ENCODE measurements at places on chromosomes 12 and 14. TPM values are rescaled to one million over a fixed set of nuclear protein-coding genes. Genes with fewer than 3 reads are reported as not detected.

Gene RTL1
- total RNA-seq, result 0.40 TPM

Gene ITGB7
- 0.96 TPM for total RNA-seq

Gene CLEC4E
- 0.51 TPM for total RNA-seq

Gene DHRS4L2
- total RNA-seq, result 7.7 TPM

Gene COA8
- total RNA-seq, result 26.8 TPM

Gene PLCZ1
- total RNA-seq, result not detected

Gene NRXN3
- 1.8 TPM for total RNA-seq

Gene PDE3A
- 11.1 TPM for total RNA-seq

Gene HHIPL1
- total RNA-seq, result 3.8 TPM

Gene SERPINA12
- not detected for total RNA-seq

Gene CLEC4C
- not detected for total RNA-seq

Gene TAS2R9
- 0.22 TPM for total RNA-seq

Gene KRT75
- total RNA-seq, result not detected

GRCh38 chr12:75634244-75635222, 123.1 kb upstream of the KRR1 start:
- no peak for DNase-seq
- H3K27ac ChIP-seq, result no peak overlapping the region
- no peaks in the 10 kb centered on the region for H3K27me3 ChIP-seq
- no peaks in the 10 kb centered on the region for H3K4me1 ChIP-seq

DNA sequence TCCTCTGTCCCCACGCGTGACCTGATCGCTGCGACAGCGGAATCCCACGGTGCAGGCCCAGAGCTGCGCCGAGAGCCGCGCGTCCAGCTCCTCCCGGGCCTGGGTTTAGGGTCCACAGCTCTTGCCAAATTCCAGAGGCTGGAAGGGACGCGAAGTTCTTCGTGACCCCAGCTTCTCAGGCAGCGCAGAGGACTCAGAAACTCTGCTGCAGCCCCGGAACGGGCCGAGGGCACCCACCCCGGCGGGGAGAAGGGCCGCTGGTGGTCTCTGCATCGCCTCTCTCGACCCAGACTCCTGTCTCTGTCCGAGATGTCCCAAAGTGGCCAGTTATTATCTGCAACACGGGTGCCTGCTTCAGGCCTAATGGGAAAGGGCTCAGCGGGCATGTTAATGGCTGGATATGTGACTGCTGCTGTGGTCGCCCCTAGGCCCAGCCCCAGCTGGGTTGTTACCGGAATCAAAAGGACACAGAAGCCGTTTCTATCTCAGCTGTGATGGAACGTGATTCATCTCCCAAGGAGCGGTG, 236.4 kb downstream of the VRK1 start:
- no peak overlapping the region for H3K27ac ChIP-seq
- no peak for DNase-seq
- H3K27me3 ChIP-seq, result no peaks in the 10 kb centered on the region
- H3K36me3 ChIP-seq, result no peaks in the 10 kb centered on the region
- H3K4me1 ChIP-seq, result no peaks in the 10 kb centered on the region

- H3K36me3 ChIP-seq, result no peaks in the 10 kb centered on the region
- DNase-seq, result no peak
- H3K4me1 ChIP-seq, result no peaks in the 10 kb centered on the region
- no peak overlapping the region for H3K27ac ChIP-seq
- no peaks in the 10 kb centered on the region for H3K27me3 ChIP-seq
- H3K4me3 ChIP-seq, result no peak overlapping the region
Measured at GRCh38 chr12:30151831-30152230, 368.1 kb upstream of the TMTC1 start.

DNA sequence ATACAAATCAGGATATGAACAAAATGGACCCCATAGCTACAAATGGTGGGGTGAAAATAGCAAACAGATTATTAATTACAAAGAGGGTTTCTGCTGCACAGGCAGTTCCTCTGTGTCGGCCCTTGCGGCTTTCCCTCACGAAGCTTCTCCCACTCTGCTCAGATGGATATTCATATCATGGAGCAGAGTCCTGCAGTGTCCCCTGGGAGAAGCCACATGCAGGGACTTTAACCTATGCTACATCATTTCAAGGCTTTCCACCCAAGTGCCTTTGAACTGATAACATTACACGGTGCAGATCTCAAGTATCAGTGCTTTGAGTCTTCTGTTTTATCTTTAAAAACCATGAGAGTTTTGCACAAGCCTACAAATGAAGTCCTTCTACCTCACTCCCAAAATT, 229.1 kb downstream of the PPM1H start:
- no peaks in the 10 kb centered on the region for H3K36me3 ChIP-seq
- H3K4me1 ChIP-seq, result peaks cover 13% of the 10 kb centered on the region
- no peak overlapping the region for H3K27ac ChIP-seq
- no peak overlapping the region for H3K4me3 ChIP-seq

DNA sequence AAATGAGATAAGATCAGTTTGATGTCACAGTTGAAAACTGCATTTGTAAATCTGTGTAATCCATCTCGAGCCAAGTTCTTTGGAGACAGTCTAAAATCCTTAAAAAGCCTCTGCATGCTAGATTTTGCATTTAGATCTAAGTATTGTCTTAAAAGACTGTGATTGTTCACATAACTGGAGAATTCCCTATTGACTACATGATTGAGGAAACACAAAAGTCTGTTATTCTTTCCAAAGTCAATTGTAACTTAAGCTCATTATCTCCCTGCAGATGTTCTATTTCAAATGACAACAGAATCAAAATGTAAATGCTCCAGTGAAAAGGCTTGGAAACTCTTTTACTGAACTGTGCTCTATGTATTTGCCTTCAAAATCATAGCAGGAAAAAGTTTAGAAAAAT, 77.8 kb downstream of the MYF5 start:
- no peaks in the 10 kb centered on the region for H3K27me3 ChIP-seq
- no peak overlapping the region for H3K27ac ChIP-seq
- H3K4me1 ChIP-seq, result no peaks in the 10 kb centered on the region
- H3K4me3 ChIP-seq, result no peak overlapping the region
- no peaks in the 10 kb centered on the region for H3K36me3 ChIP-seq

DNA sequence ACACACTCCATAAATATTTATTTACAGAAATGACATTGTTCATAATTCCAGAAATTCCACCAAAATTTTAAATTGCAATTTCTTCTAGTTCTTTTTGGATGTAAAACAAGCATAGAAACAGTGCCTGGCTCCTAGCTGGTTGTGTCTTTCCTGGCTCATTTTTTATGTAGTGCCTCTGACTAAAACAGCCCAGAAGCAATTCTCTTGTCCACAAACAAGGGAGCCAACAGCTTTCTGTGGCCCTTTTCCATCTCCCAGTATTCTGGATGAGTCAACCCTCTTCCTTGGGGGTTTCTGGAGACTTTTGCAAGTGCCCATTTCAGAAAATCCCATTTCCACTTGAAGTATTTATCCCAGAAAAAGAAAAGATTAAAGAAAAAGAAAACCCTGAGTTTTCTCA, 141.4 kb downstream of the PHLDA1 start:
- no peak overlapping the region for H3K27ac ChIP-seq
- DNase-seq, result no peak
- H3K27me3 ChIP-seq, result no peaks in the 10 kb centered on the region
- no peaks in the 10 kb centered on the region for H3K36me3 ChIP-seq
- no peak overlapping the region for H3K4me3 ChIP-seq

GRCh38 chr12:68356060-68356695, 24.0 kb upstream of the MDM1 start:
- H3K27me3 ChIP-seq, result no peaks in the 10 kb centered on the region
- H3K4me1 ChIP-seq, result no peaks in the 10 kb centered on the region
- H3K27ac ChIP-seq, result no peak overlapping the region
- no peak overlapping the region for H3K4me3 ChIP-seq
- no peaks in the 10 kb centered on the region for H3K36me3 ChIP-seq
- no peak for DNase-seq

GRCh38 chr12:45235087-45236025, 19.5 kb downstream of the ANO6 start:
- H3K27me3 ChIP-seq, result no peaks in the 10 kb centered on the region
- peaks cover 16% of the 10 kb centered on the region for H3K4me1 ChIP-seq
- H3K27ac ChIP-seq, result peak overlapping the region; percentile 33
- peak; percentile 30 for DNase-seq
- no peaks in the 10 kb centered on the region for H3K36me3 ChIP-seq
- no peak overlapping the region for H3K4me3 ChIP-seq

GRCh38 chr14:55313480-55313879, 42.3 kb downstream of the FBXO34 start:
- no peaks in the 10 kb centered on the region for H3K4me1 ChIP-seq
- H3K36me3 ChIP-seq, result no peaks in the 10 kb centered on the region
- no peaks in the 10 kb centered on the region for H3K27me3 ChIP-seq
- no peak for DNase-seq
- no peak overlapping the region for H3K27ac ChIP-seq

GRCh38 chr12:107196681-107197080, 103.3 kb upstream of the CRY1 start:
- no peak for DNase-seq
- H3K27ac ChIP-seq, result no peak overlapping the region
- H3K36me3 ChIP-seq, result no peaks in the 10 kb centered on the region

GRCh38 chr14:94914191-94914590, 144.3 kb upstream of the GSC start:
- no peak overlapping the region for H3K27ac ChIP-seq
- H3K36me3 ChIP-seq, result no peaks in the 10 kb centered on the region
- no peaks in the 10 kb centered on the region for H3K4me1 ChIP-seq
- no peak for DNase-seq
- no peak overlapping the region for H3K4me3 ChIP-seq

DNA sequence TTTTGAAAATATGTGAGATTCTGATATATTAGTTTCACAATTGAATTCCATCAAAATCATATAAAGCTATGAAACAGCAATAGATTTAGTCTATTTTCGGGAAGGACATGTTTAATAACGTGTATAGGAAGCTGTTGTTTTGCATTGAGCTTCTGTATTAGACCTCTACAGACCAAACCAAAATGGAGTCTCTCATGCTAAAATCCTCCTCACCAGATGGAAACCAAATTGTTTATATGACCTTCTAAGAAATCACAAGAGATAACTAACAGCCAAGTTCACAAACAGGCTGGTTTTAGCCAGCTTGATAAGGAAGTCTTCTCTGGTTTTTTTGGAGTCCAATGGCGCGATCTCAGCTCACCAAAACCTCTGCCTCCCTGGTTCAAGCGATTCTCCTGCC, 23.9 kb downstream of the L2HGDH start:
- H3K36me3 ChIP-seq, result no peaks in the 10 kb centered on the region
- H3K4me1 ChIP-seq, result no peaks in the 10 kb centered on the region
- no peaks in the 10 kb centered on the region for H3K27me3 ChIP-seq
- no peak for DNase-seq
- no peak overlapping the region for H3K4me3 ChIP-seq
- no peak overlapping the region for H3K27ac ChIP-seq

- DNase-seq, result no peak
- no peaks in the 10 kb centered on the region for H3K27me3 ChIP-seq
- no peak overlapping the region for H3K4me3 ChIP-seq
- no peaks in the 10 kb centered on the region for H3K4me1 ChIP-seq
- H3K27ac ChIP-seq, result no peak overlapping the region
Measured at GRCh38 chr12:108254517-108255251, 84.4 kb downstream of the CMKLR1 start.

DNA sequence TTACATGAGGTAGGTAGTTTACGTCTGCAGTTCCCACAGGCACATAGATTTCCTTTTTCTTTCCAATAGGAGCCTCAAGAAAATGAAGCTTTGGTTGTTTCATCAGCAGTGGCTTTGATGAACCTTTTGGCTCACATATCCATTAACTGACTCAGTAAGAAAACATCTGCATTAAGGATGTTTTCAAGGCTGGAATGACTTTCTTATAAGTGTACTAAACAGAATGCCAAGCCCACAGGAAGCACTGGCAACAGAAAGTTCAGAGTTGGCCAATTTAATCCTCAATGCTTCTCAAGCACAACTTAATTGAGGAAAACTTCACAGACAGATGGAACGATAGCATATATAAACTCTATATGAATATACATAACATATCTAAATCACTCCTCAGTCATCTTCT, 63.5 kb downstream of the ST8SIA1 start:
- DNase-seq, result no peak
- H3K4me1 ChIP-seq, result peaks cover 2% of the 10 kb centered on the region
- no peaks in the 10 kb centered on the region for H3K36me3 ChIP-seq
- H3K27me3 ChIP-seq, result no peaks in the 10 kb centered on the region
- no peak overlapping the region for H3K27ac ChIP-seq
- no peak overlapping the region for H3K4me3 ChIP-seq

GRCh38 chr12:113007166-113007565, 28.8 kb downstream of the OAS2 start:
- no peak for DNase-seq
- no peaks in the 10 kb centered on the region for H3K4me1 ChIP-seq
- H3K36me3 ChIP-seq, result no peaks in the 10 kb centered on the region

DNA sequence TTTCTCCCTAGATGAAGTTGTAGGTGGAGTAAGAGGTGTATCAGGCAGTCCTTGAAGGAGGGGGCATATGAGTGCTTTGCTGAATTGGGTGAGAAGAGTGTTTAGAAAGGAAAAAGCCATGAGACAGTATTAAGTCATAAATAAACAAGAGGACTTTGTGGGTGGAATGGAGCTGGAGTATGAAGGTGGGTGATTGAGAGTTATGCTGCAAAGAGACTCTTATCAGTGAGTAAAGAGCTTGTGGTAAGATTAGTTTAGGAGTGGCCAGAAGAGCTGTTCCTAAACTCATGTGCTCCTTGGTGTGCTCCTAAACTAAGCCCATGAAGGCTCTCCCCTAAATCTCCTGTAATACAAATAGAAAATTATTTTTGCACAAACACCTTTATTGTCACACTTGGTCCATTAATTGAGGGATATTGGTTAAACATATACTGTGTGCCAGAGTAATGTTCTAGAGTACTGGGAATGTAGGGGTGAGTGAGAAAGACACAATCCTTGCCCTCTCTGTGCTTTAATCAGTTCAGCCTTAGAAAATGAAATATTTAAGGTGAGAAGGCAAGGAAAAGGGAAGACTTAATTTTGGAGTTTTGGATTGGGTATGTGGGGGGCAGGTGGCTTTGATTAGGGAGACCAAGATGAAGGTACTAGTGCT, 9.8 kb downstream of the CHPT1 start:
- H3K4me3 ChIP-seq, result no peak overlapping the region
- H3K36me3 ChIP-seq, result no peaks in the 10 kb centered on the region
- no peak for DNase-seq
- H3K27me3 ChIP-seq, result no peaks in the 10 kb centered on the region

All from ovary (tissue), 10 donors.